Aortic smooth muscle cell (primary cell): ENCODE measurements at places on chromosomes 3 and 15. TPM values are rescaled to one million over a fixed set of nuclear protein-coding genes. Genes with fewer than 3 reads are reported as not detected.

Gene C3orf22
- not detected in 2 replicates for total RNA-seq

Gene UACA
- total RNA-seq = 162 and 177 TPM in 2 replicates

Gene COX5A
- total RNA-seq = 39.0 and 51.0 TPM in 2 replicates

Gene PLSCR4
- total RNA-seq = 76.5 and 99.1 TPM in 2 replicates

Gene ADCY5
- under 0.01 and 0.13 TPM in 2 replicates for total RNA-seq

Gene ITGA11
- total RNA-seq = 24.3 and 43.8 TPM in 2 replicates

Gene ZBED2
- 0.12 and 0.13 TPM in 2 replicates for total RNA-seq

Gene C2CD4A
- 0.06 and 0.26 TPM in 2 replicates for total RNA-seq

Gene PROK2
- not detected in 2 replicates for total RNA-seq

Gene POLQ
- total RNA-seq = 5.3 and 7.0 TPM in 2 replicates
